ENCODE measurements at places on chromosomes 2 and 18. TPM values are rescaled to one million over a fixed set of nuclear protein-coding genes. Genes with fewer than 3 reads are reported as not detected.

Gene REG1B
- total RNA-seq: not detected

Gene CRACDL
- 0.09 TPM for total RNA-seq

Gene GCG
- total RNA-seq: not detected

Gene COL4A4
- 0.88 TPM for total RNA-seq

Gene SCN2A
- total RNA-seq: not detected

Gene MFF
- 59.8 TPM for total RNA-seq

GRCh38 chr18:12839526-12840196, 44.4 kb downstream of the PTPN2 start:
- peaks cover 8% of the 10 kb centered on the region for H3K36me3 ChIP-seq
- H3K27ac ChIP-seq: peak overlapping the region; percentile 85
- no peak for DNase-seq
- H3K4me3 ChIP-seq: peak overlapping the region; percentile 32

- no peak overlapping the region for H3K4me3 ChIP-seq
- H3K27me3 ChIP-seq: no peaks in the 10 kb centered on the region
- no peak overlapping the region for H3K27ac ChIP-seq
- H3K4me1 ChIP-seq: no peaks in the 10 kb centered on the region
- DNase-seq: no peak
- H3K36me3 ChIP-seq: no peaks in the 10 kb centered on the region
Observed at GRCh38 chr2:175599966-175600831, 401.9 kb downstream of the LNPK start.

- peaks cover 4% of the 10 kb centered on the region for H3K4me1 ChIP-seq
- peaks cover 10% of the 10 kb centered on the region for H3K36me3 ChIP-seq
- H3K27ac ChIP-seq: no peak overlapping the region
- peak; percentile 41 for DNase-seq
Observed at GRCh38 chr2:43537137-43537536, 58.7 kb downstream of the THADA start.

DNA sequence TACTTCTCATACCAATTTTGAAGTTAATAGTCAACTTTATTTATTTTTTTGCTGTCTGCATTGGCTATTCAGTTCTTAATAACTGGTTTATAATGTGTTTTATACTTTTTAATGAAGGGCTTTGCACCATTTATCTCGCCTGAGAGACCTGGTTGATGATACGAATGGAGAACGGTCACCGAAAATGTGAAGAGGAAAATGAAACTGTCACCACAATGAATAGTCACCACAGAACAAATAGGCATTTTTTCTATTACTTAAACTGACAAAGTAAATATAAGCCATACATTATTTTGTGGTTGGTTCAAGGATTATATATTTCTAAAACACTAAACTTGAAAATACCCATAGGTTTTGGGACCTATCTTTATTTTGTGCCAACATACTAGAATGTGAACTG, 20.4 kb downstream of the C18orf54 start:
- no peak overlapping the region for H3K27ac ChIP-seq
- no peaks in the 10 kb centered on the region for H3K4me1 ChIP-seq
- no peaks in the 10 kb centered on the region for H3K27me3 ChIP-seq
- DNase-seq: no peak
- H3K36me3 ChIP-seq: peaks cover 7% of the 10 kb centered on the region

DNA sequence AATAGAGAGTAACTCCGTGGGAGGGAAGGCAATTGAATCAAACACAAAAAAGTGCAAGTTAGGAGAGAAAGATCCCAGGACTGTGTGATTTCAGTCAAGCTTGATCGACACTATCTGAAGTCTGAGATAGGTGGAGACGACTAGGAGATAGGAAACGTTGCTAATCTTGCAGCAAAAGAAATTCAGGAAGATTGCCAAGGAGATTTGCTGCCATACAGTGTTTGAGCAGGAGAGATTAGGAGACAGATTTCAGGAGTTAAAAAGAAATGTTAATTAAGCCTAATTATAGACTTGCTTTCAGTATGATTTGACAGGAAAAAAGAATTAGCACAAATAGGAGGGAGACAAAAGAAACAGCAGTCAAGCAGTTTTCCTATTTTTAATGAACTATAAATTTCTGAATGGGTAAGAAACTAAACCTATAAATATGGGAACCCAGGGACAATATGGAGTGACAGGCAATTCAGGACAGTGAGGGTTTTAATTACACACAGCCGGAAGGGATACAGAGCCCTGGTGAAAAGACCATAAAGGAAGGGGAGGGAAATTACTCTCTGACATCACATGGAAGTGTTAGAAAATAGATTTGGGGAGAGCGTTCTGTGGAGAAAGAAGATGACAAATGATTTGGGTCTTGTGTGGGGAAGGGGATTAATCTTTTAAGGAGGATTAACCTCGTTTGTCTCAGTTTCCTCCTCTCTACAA, 72.6 kb downstream of the SUCLG1 start:
- no peaks in the 10 kb centered on the region for H3K4me1 ChIP-seq
- no peak overlapping the region for H3K4me3 ChIP-seq
- H3K27me3 ChIP-seq: peaks cover 2% of the 10 kb centered on the region
- no peaks in the 10 kb centered on the region for H3K36me3 ChIP-seq
- DNase-seq: no peak

GRCh38 chr2:223909001-223909741, 36.0 kb downstream of the WDFY1 start:
- H3K4me3 ChIP-seq: no peak overlapping the region
- DNase-seq: no peak
- H3K4me1 ChIP-seq: no peaks in the 10 kb centered on the region
- no peak overlapping the region for H3K27ac ChIP-seq
- H3K27me3 ChIP-seq: no peaks in the 10 kb centered on the region

DNA sequence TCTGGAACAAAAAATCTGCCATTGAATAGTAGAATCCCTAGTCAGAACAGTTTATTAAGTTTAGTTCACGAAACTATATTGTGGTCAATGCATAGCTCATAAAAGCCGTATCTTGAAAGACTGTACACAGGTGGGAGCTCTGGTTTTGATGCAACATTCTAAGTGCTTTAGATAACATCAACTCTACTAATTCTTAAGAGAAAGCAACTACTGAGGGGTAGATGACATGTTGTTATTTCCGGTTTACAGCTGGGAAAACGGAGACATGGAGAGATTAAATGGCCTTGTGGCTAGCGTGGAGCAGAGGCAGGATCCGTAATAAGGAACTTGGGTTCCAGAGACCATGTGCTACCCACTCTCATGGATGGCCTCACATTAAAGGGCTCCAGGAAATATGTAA, 4.2 kb upstream of the ITGA6 start:
- no peaks in the 10 kb centered on the region for H3K27me3 ChIP-seq
- no peaks in the 10 kb centered on the region for H3K36me3 ChIP-seq
- H3K4me3 ChIP-seq: no peak overlapping the region
- peak; percentile 24 for DNase-seq
- no peak overlapping the region for H3K27ac ChIP-seq

DNA sequence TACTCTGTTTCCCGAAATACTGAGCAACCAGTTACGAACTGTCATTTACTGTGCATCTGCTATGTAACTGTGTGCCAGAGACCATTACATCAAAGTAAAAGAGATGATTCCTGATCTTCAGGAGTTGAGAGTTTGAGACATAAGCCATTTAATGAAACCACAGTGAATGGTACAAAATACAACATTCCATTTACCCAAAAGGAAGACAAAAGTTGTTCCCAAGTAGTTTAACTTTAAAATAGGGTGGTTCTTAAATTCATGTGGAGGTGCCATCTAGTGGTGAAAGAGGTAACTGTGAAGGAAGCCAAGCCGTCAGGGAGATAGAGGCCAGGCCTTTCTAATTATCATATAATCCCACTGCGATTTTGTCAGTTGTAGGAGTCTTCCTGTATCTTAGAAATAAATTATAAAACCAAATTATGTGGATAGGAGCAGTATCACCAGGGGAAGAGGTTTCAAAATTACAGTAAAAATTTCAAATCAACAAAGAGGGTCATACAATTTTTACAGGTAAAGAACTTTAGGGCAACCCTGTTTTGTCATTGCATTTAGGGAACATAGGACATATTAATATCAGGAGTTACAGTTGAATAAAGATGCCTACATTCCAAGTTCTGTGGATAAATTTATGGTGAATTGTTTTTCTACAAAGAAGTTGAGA, 67.7 kb downstream of the EPAS1 start:
- peaks cover 23% of the 10 kb centered on the region for H3K4me1 ChIP-seq
- H3K4me3 ChIP-seq: no peak overlapping the region
- H3K36me3 ChIP-seq: no peaks in the 10 kb centered on the region
- DNase-seq: no peak
- H3K27me3 ChIP-seq: no peaks in the 10 kb centered on the region
- no peak overlapping the region for H3K27ac ChIP-seq

DNA sequence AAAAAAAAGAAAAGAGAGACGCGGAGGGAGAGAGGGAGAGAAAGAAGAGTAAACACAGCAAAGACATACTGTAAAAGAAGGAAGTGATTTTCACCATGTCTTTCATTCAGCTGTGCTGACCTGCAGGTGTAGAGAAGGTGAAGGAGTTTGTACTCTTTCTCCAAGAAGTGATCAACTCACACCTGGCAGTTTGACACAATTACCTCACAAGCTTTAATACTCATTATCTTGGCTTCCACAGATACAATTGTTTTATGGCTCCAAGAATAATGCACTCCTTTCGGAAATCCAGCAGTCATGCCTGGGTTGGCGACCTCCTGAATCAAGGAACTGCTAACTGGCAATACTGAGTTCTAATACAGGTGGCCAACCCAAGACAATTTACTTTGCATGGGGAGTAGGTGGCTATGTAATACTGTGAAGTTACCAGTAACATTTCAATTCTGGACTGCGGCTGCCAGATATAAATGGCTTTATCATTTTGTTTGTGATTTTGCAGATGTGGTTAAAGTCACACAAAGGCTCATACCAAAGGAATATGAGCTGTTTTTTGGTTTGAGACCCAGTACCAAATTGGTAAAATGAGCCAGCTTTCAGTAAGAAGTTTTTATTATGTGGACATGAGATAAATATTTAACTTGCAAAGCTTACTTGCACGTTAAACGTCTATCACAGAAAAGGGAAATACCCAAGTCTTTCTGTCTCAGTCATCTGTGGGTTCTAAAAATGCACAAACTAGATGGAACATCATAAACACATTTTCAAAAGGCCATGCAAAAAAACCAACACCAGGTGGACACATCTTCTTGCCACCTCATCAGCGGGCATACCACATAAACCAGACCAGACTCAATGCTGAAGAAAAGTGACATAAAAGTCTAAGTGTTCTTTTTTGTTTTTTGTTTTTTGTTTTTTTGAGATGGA, 69.3 kb downstream of the NCKAP5 start:
- no peak for DNase-seq
- no peaks in the 10 kb centered on the region for H3K36me3 ChIP-seq
- H3K4me1 ChIP-seq: no peaks in the 10 kb centered on the region
- H3K27ac ChIP-seq: no peak overlapping the region
- H3K27me3 ChIP-seq: no peaks in the 10 kb centered on the region
- H3K4me3 ChIP-seq: no peak overlapping the region

DNA sequence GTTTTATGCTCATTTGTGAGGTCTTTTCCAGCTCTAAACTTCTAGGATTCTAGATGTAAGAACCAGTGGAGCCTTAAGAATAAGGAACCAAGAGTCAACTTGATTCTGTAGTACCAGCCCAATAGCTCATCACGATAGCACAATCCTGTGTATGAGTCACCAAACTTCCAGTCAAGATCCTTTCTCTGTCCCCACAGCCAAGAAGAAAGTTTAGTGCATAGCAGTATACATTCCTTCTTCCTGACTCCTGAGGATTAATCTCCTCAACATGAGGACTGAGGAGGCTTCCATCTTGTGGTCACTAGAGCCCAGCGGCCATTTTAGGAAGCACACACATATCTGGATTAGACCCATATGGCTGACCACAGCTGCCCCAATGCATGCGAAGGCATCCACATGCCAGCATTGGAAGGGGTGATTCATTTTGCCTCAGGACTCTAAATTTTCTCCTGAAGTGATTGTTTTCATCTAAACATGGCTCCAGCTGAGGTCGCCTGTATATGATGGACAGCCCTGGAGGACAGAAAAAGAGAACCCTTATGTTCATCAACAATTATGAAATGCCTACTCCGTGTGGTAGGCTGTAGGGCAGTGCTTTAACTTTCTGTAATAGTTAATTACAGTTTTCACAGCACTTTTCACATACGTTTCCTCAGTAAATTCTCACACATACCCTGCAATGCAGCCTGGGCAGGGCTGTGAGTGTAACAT, 53.5 kb downstream of the RASGRP3 start:
- DNase-seq: no peak
- H3K36me3 ChIP-seq: no peaks in the 10 kb centered on the region
- peak overlapping the region; percentile 84 for H3K27ac ChIP-seq
- H3K4me3 ChIP-seq: no peak overlapping the region
- peaks cover 6% of the 10 kb centered on the region for H3K4me1 ChIP-seq

DNA sequence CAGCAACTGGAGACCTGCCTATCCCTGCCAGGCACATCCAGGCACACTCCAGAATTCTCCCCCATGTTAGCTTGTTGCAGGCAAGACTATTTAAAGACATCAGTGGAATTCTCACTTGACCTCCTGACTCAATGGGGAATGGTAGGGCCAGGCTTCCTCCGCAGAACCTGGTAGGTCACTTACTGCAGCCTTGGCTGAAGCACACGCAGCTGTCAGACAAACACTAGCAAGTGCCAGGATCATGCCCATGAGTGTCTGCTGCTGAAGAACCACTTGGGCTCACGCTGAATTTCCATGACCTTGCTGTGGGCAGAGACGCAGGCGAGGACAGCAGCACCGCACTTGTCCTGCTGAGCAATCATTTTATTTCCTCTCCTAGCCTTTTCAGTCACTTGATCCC, 3.2 kb downstream of the LRRC30 start:
- H3K4me1 ChIP-seq: no peaks in the 10 kb centered on the region
- H3K27me3 ChIP-seq: no peaks in the 10 kb centered on the region
- DNase-seq: no peak
- no peaks in the 10 kb centered on the region for H3K36me3 ChIP-seq
- no peak overlapping the region for H3K4me3 ChIP-seq

- no peaks in the 10 kb centered on the region for H3K36me3 ChIP-seq
- H3K27ac ChIP-seq: no peak overlapping the region
- no peaks in the 10 kb centered on the region for H3K4me1 ChIP-seq
- no peak for DNase-seq
Observed at GRCh38 chr2:223005496-223005895, 46.5 kb upstream of the KCNE4 start.

DNA sequence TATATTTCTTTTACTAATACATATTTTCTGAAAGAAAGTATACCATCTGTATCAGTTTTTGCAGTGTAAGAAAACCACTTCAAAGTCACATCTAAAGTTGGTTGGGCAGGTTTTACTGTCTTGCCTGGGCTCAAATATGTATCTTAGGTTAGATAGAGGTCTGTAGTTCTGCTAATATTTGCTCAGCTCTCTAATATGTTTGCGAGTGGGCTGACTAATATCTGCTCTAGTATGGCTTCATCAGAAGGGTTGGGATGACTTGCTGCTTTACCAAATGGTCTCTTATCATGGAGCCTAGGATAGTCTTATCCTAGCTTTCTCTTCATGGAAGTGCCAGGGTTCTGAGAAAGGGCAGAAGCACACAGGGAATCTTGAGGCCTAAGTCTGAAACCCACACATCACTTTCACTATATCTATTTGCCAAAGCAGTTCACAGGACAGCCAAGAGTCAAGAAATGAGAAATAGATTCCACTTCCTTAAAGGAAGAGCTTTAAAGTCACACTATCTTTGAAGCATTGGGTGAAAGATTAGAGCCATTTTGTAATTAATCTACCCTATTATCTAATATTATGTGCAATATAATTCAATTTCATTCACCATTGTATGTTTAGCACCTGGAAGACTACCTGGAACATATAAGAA, 610.0 kb downstream of the KCNJ3 start:
- no peak overlapping the region for H3K27ac ChIP-seq
- H3K4me1 ChIP-seq: no peaks in the 10 kb centered on the region
- no peaks in the 10 kb centered on the region for H3K36me3 ChIP-seq
- no peaks in the 10 kb centered on the region for H3K27me3 ChIP-seq
- H3K4me3 ChIP-seq: no peak overlapping the region

GRCh38 chr2:25483607-25484266, 142.0 kb upstream of the DNMT3A start:
- no peak overlapping the region for H3K27ac ChIP-seq
- H3K36me3 ChIP-seq: no peaks in the 10 kb centered on the region
- no peaks in the 10 kb centered on the region for H3K27me3 ChIP-seq
